ENCODE measurements at places on chromosomes 5 and 9.
A peak's percentile ranks its signal among the peaks of the same experiment; 100 is the strongest.

DNA sequence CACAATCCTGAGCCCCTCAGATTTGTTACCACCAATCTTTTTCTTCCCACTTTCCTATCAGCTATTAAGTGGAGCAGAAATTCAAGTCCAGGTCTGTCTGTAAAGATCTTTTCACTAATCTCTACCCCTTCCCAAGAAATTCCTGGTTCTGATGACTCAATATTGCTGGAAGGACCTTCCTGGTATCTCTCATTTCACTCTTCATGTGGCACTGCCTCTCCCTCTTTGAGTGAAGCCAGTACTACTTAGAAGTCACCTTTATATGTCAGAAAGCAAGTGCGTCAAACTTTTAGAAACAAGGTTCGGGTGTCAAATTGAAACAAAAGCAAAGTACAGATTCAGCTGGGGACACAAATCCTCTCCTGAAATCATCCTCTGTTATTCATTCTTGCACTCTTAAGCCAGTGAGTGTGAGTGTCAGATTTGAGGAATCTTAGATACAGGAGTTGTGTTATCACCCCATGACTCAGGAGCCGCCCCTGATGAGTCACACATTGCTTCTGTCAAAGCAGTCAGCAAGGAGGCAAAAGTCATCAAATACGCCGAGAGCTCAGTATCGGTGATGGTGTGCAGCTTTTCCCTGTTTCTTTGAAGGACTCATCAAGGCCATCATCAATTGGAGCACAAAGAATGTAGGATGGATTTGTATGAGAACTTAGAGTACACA lies 313.0 kb downstream of the CETN3 start:
- no peak for DNase-seq

GRCh38 chr5:160419458-160420330 lies 813 bp upstream of the SLU7 start:
- no peak for DNase-seq

DNA sequence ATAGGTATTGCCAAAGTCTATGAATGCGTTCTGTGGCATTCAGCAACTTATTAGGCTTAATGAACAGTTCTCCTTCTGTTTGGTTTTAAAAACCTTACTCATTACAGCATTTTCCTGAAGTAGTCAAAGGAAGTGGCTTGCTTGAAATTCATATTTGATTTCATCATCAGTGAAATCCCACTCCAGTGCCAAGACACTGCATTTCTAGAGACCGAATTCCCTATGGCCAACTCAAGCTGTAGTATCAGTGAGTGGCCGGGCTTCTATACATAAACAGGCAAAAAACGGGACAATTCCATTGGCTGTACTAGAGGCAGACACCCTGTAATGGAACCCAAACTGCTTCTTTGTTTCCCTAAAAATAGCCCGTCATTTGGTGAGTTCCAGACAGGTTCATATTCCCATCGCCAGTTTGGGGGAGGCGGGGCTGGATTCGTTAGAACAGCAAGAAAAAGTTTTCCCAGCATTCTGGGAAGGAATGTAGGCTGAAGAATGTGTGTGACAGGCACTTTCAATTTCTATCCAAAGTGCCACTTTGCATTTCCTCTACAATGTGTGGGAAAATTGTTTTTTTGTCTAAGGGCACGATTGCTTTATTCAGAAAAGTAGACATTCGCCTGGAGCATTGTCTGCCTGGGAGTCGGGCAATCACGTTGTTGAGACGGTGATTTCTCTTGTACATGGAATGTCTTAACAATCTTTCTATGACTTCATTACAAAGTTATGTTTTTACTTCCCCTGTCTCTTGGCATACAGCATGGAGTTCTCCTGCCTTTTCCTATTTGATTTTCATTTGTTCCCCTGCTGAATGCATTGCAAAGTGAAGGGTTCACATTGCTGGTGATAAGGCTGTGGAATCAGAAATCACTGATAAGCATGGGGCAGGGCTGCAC lies 141.8 kb upstream of the MAST4 start:
- no peak for DNase-seq

GRCh38 chr5:75648712-75649111 lies 37.5 kb downstream of the ANKDD1B start:
- no peak for DNase-seq

GRCh38 chr5:111927191-111927590 lies 170.2 kb upstream of the NREP start:
- DNase-seq = no peak

DNA sequence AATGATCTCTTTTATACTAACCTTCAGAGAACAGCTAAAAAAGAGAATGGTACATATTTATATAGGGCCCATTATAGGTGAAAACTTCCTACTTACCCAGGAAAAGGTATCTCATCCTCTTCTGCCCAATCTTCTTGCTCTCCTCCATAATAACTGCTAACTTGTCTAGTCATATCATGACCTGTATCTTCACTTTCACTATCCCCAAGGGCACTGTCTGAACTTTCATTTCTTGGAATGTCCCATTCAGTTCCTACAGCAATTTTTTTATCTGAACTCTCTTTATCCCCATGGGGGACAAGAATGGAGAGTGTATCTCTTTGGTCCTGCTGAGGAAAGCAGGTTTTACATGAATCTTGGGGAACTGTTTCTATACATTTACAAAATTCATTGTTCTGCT lies 36.4 kb upstream of the RAPGEF6 start:
- no peak for DNase-seq

GRCh38 chr9:93673021-93673838 lies 96.8 kb downstream of the PHF2 start:
- DNase-seq = no peak

- DNase-seq = no peak
Measured at GRCh38 chr9:3401221-3401954, 124.4 kb downstream of the RFX3 start.

DNA sequence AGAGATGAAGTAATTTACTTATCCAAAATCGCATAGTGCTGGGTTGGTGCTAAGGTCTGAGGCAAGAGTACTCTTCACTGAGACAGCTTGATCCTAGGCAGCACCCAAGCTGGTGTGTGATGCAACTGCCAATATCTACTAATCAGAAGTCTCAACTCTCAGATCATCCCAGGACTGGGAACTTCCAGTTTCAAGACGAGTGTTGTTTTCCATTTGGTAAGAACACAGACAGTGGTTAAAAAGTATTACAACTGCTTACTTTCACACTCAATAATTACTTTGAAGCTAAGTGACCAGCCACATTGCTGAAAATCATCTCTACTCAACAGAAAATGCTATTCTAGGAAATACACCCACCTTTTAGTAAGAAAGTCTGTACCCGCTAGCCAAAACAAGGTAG lies 45.3 kb downstream of the FBXW11 start:
- no peak for DNase-seq

GRCh38 chr9:137406876-137407589 lies 15.9 kb downstream of the EXD3 start:
- DNase-seq = peak; percentile 69

DNA sequence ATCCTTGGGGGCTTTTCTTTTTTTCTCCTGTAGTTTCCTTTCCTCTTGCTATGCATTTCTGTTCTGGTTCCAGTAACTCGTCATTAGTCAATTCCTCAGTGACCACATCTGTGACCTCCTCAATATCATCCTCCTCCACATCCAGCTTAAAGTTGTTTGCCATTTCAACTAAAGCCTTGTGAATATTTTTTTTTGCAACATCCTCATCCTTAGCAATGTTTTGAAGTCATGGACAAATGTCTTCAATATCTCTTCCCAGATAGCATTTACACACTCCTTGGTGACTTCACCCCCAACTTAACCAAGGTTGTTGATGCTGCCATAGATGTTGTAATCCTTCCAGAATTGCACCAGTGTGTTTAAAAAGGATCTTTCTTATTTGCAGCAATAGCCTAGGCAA lies 14.7 kb upstream of the ADRB2 start:
- DNase-seq = no peak

GRCh38 chr9:82539856-82540579 lies 522.9 kb downstream of the RASEF start:
- DNase-seq = no peak

DNA sequence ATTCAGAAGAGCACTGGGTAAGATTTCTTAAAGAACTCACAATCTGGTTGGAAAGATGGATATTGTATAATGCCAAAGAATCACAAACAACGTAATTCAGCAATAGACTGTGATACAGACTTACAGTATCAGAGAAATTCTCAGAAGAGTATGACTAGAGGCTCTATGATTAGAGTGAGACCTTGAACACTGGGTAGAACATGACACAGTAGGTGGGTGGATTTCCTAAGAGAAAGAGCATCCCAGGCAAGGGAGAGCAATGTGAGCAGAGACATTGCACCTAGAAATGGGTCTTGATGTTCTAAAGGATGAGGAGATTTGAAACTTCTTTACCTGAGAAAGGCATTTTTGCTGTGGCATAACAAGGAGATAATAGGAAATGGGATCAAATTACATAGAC lies 27.3 kb upstream of the CAST start:
- DNase-seq = no peak

DNA sequence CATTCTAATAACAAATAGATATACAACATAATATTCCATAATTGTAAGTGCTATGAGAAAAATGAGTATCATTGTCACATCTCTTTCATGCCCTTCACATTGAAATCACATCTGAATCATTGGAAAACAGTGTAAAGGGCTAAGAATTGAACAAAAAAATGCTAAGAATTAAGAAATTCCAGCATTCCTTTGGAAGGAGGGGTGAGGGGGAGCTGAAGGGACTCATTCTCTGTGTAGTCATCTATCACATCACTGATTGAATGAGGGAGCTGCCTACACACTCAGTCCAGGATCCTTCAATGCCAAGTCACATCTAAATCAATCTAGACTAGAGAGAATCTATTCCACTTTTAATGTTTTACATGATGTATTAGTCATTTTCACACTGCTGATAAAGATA lies 286.6 kb downstream of the DTWD2 start:
- DNase-seq = no peak

DNA sequence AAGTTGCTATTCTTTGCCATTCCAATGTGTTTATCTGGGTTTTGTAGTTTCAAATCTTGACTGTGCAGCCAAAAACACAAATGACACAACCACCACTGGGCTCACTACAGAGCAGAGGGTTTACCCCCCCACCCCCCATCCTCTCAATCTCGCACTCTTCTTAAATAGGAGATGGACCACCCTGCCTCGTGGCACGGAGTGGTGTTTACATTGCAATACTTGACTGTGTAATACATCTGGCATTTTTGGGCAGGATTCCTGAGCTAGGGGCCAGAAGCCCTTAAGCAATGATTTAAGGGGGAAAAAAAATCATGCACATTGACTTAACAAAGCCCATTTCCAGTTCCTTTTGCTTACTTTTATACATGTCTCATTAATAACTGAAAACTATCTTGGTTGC lies 19.0 kb downstream of the PTCH1 start:
- DNase-seq = no peak

DNA sequence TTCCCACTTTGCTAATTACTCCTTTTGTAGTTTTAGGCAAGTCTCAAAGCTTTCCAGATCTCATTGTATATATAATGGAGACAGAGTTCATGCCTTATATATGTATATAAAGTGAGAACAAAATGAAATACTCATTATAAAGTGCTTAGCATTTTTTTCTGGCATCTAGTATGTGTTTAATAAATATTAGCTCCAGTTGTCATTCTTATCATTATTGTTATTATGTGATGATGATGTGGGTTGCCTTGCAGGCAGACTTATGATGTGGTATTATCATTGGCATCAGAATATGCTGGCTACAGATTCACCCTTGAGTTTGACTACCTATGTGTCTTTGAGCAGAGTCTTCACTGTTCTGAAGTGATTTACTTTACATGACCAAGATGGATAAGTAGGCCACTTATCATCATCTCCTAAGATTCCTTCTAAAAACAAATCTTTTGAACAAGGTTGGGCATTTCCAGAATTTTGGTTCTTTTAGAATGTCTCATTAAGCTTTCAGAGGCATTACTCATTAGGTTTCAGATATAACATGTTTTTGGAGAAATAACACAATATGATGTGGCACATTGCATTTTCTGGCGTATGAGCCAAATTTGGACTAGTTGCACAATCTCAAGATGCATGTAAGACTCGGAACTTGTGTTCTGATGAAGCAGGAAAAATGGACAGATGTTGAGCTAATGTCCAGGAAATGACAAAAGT lies 145.6 kb upstream of the TNC start:
- no peak for DNase-seq

DNA sequence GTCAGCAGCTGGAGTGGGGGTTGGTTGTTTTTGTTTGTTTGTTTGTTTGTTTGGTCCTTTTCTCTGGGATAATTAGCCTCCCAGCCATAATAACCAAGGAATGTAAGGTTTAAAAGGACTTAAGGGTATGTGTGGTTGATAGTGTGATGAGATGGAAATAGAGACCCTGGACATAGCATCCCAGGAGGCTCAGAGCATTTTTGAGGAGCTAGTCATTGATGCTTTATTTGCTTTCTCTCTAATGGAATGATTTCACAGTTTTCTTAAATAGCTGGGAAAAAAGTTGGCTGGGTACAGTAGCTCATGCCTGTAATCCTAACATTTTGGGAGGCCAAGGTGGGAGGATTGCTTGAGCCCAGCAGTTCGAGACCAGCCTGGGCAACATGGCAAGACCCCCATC lies 45.1 kb downstream of the TTC1 start:
- no peak for DNase-seq

DNA sequence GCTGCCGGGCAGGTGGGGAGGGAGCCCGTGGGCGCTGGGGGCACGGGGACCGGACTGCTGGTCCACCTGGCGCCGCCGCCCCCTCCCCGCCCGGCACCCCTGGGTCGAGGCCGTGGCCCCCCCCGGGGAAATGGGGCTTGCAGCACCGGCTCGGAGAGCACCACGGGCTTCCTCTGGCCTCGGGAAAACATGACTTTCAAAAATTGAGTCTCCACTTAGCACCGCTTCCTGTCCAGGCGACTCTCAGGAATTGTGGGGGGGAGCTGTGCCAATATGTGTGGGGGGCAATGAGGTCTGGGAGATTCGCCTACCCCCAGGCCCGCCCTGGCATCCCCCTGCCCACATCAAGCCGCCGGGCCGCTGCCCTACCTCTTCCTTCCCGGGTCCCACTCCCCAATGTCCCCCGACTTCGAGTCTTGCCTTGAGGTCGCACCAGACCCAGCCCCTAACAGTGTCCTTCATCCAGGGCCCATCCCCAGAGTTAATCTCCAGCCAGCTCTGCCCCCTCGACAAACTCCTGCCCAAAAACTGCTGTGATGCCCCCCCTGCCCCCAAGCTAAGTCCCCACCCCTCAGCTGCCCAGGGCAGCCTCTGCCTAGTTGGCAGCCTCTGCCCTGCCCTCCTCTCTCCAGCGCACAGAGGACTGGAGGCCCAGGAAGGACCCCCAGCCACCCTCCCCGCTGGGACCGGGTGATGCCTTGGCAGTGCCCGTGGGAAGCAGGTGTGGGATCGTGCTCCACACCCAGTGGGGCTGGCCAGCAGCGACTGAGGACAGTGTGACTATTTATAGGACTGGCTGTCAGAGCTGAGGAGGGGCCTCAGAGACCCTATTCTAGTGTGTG lies 3.9 kb downstream of the EGFL7 start:
- no peak for DNase-seq

GRCh38 chr5:150286820-150287219 lies 2.8 kb downstream of the CAMK2A start:
- no peak for DNase-seq

- DNase-seq = no peak
Measured at GRCh38 chr5:137724251-137724650, 11.6 kb downstream of the KLHL3 start.

Data from CD4-positive, alpha-beta T cell treated with Interleukin-21 for 1 hour (primary cell).